ENCODE measurements at places on chromosomes 12 and 14.

DNA sequence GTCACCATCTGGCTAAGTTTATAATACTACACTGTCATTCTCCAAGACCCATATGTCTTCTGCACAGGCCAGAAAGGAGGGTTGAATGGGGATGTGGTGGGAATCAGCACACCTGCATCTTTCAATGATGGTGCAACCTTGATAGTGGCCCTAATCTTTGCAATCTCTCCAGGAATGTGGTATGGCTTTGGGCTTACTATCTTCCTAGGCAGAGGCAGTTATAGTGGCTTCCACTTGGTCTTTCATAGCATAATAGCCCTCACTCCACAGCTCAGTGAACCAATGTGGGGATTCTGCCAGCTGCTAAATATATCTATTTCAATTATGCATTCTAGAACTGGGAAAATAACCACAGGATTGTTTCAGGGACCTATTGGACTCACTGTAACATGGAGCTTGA lies 61.8 kb upstream of the ATP2B1 start:
- no peak for DNase-seq

DNA sequence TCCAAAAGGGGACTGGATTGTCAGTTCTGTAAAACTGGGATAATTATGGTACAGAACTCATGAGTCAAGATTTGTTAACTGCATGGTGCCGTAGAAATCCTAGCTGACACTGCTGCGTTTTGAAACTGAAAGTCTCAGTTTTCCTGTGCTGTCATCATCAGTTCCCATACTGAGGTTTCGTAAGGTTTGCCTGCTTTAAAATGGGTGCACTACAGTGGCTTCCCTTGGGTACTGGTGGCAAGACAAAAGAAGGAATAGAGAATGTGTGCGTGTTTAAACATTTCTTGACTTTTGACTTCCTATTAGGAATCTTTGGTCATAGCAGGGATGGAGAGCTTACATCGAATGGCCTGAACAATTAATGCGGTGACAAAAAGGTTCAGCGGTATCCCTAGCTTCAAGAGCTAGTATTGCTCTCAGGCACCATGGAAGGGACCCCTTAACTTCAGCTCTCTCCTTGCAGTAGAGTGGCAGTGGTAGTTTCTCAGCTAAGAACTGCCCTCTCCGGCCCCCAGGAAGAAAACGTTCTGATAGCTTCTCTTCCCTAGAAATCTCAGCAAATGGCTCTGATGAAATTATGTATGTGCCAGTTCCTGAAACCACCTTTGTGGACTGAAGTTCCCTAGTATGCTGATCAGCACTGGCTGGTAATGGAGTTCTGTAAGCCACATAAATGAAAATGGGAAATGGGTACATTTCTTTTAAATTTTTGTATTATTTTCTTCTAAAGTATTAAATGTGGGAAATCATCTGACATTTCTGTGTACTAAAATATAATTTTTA lies 28.9 kb downstream of the ANO6 start:
- no peak for DNase-seq

- no peak for DNase-seq
Observed at GRCh38 chr14:94581127-94581999, at the start of gene SERPINA5. Gene SERPINA5 (plus strand): TSS chr14:94581426. CDS start chr14:94587363, 5,937 bp downstream.

DNA sequence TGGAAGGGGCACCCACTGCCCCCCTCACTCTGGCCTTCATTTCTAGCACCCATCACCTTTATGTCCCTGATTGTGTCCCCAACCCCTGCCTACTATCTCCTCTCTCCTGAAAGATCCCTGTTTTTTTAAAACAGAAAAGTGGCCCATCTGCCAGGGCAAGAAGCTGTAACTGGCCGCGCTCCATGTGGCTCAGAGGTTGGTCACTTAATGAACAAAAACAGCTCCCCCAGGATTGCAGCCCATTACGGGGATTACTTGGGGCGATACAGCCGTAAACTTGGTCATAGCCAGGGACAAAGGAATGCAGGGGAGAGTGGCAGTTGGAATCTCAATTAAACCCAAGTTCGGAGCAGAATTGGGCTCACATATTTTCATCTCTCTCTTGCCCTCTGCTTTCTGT lies 34.8 kb upstream of the VSX2 start:
- DNase-seq = no peak

DNA sequence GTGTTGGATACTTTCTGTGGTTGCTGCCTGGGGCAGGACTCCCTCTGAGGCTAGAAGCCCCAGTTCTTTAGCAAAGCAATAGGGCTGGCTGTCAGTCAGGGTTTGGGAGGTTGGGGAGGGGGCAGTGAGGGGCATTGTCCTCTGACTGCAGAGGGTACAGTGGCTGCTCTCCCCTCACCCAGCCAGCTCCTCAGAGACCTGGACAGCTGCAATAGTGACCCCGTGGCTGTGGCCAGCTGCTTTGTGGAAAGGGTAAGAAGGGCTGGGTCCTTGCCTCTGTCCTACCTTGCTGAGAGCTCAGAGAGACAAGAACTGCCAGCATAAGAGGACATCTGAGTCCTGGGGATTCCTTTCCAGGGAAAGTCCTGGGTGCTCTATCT lies 25.8 kb downstream of the PLEKHG3 start:
- DNase-seq = no peak

DNA sequence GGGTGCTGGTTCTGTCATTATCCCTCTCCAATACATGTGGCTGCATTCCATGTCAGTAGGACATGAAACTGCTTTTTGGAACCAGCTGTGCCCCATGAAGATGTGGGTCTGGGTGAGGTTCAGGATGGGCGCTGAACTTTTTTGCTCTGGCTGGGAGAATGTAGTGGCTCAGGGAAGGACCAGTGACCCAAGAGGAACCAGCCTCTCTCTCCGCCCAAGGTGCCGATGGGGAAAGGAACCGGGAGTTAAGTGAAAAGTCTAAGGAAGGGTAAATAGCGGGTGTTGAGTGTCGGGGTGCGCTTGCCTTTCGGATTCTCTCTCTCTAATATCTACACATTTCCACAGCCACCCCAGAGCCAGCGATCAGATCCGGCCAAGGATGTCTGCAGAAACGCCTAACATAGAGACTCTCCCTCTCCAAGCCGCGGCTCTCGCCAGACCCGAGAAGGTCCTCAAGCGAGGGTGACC lies 7.8 kb downstream of the ARHGEF25 start:
- DNase-seq = no peak

GRCh38 chr14:21822109-21822508 lies 148.5 kb upstream of the OR4E1 start:
- no peak for DNase-seq

DNA sequence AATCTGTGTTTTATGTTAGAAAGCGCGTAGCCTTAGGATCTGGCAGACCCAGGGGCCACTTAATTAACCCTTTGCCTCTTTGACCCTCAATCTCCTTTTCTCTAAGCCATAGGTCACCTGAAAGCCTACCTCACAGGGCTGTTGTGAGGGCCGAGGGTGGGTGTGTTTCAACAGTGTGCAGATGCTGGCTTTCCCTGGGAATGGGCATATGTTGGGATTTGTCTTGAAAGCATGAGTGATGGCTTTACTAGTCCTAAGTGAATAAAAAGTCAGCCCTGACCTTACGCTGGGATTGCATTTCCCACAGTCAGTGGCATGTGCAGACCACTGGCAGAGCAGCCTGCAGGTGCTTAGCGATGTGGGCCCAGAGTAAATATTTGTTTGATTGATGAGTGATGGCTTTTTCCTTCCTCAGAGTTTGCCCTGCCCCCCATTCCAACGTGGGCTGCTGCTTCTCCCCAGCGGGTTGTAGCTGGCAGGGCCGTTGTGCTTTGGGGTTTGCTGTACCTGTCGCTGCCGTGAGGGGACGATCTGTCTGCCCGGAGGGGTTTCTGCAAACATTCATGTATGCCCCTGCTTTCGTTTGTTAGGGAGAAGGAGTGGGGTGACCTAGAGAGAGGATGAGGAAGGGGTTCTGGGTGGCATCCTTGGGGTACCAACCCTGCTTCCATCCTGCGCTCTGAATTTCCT lies 31.5 kb downstream of the MEG3 start:
- no peak for DNase-seq

- peak; percentile 27 for DNase-seq
Observed at GRCh38 chr12:53743266-53744129, 8.3 kb downstream of the CISTR start.

DNA sequence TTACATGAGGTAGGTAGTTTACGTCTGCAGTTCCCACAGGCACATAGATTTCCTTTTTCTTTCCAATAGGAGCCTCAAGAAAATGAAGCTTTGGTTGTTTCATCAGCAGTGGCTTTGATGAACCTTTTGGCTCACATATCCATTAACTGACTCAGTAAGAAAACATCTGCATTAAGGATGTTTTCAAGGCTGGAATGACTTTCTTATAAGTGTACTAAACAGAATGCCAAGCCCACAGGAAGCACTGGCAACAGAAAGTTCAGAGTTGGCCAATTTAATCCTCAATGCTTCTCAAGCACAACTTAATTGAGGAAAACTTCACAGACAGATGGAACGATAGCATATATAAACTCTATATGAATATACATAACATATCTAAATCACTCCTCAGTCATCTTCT lies 63.5 kb downstream of the ST8SIA1 start:
- no peak for DNase-seq

DNA sequence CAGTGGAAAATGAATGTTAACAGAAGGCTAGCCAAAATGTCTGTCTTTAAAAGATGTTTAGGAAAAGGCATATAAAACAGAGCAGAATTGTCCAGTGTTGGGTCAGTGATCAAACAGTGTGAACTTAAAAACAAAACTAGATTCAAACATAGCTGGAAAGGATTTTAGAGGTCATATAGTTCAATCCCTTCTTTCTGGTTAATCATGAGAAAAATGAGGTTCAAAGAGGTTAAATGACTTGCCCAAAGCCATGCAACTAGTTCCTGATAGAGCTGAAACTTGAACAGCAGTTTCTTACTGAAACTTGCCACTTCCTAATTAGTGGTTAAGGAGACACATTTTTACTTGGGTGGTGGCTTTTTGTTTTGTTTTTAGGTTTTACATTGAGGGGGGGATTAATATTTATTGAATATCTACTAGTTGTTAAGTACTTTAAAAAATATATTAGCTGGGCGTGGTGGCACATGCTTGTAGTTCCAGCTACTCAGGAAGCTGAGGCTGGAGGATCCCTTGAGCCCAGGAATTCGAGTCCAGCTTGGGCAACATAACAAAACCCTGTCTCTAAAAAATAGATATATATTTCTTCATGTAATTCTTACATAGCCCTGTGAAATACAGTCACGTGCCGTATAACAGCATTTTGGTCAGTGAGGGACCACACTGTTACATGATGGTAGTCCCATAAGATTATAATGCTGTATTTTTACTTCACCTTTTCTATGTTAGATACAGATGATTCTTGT lies 20.4 kb downstream of the ACVR1B start:
- DNase-seq = no peak

DNA sequence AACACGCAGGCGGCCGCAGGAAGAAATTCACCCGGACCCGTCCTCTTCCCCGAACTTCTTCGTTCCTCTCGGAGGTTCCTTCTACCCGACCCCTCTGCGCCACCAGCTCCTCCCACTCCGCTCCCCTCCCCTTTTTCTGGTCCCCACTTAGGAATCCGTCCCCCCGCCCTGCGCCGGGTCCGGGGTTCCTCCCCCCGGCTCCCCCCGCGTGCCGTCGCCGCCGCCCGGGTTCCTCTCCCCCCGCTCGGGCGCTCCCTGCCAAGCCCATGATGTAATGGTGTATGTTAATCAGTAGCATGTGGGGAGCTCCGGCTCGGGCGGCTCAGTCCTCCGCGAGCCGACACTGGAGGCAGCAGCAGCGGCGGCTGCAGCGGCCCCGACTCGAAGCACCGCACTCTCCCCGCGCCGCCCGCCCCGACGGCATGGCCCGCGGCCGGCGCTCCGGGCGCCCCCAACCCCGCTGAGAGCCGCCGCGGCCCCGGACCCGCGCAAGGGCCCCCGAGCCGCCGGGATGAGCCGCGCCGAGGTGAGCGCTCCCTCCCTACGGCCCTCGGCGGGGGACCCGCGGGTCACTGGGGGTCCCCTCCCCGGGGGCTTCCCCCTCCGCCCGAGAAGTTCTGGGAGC lies 1.0 kb upstream of the SAMD4A start:
- peak; percentile 44 for DNase-seq

DNA sequence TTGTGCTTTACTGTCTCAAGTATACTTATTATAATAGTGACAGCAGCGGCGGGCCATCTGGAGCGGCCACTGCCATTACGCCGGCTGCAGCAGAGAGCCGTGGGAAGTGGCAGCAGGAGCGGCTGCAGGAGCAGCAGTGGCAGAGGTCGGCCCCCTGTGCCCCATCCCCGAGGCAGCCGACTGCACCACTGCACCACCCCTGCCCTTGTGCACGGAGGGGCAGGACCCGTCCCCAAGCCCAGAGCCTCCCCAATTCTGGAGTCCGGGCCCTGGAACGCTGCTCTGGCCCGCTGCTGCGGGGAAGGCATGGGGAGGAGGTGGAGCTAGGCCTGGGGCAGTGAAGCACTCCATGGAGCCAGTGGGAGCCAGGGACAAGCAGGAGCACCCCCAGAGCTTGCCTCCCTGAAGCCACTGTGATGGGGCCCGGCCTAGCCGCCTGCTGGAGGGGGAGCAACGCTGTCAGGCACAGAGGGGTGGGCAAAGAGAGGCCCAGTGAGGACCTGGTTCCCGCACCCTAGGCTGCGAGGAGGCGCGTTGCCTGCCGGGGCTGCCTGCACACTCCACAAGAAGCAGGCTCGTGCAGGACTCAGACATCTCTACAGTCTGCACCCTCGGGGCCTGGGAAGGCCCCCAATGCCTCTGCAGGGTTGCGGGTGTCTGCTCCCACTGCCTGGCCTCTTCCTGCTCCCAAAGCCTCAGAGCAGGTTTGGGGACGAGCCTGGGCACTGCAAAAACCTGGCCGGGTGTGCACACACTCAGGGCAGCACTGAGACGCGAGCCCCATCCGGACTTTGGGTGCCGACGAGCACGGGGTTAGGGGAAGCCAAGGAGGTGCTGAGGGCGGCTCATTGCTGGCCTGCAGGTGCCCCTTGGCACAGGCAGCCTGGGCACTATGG lies 74.2 kb upstream of the RASSF8 start:
- no peak for DNase-seq

GRCh38 chr12:25788707-25789442 lies 169.6 kb upstream of the RASSF8 start:
- DNase-seq = no peak

GRCh38 chr12:51592034-51592705 lies 1.1 kb downstream of the SCN8A start:
- DNase-seq = no peak

- peak; percentile 50 for DNase-seq
Observed at GRCh38 chr14:70029296-70030132, 150.3 kb downstream of the SMOC1 start.

GRCh38 chr12:11609045-11609444 lies 40.4 kb upstream of the ETV6 start:
- DNase-seq = no peak

GRCh38 chr12:68865399-68866164 lies 57.6 kb downstream of the MDM2 start:
- DNase-seq = no peak

DNA sequence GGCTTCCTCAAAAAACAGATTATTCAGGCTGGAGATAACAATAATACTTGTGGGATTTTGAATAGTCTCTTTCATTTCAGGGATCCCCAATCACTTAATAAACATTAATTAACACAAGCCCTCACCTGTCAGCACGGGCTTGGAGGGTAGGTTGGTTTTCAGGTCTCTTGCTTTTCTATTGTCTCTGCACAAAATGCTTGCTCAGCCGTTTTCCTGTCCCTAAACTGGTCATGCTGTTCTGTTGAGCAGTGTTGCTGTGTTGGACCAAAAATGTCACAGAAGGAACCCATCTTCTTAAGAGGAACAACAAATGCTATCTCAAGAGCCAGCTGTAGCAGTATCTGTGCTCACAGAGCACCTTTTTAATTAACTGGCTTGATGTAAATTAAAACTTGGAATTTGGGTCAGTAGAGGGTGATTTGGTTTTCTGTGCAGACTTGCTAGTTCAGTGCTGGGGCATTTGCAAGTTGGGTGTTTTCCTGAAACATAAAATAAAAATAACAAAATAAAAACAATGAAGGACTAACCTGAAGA lies 231.8 kb upstream of the CRY1 start:
- DNase-seq = no peak
